Activated effector memory CD4-positive, alpha-beta T cell treated with Interleukin-2 at 50 U/mL for 16 hours (primary cell): ENCODE measurements at places on chromosomes 5 and 9.

DNA sequence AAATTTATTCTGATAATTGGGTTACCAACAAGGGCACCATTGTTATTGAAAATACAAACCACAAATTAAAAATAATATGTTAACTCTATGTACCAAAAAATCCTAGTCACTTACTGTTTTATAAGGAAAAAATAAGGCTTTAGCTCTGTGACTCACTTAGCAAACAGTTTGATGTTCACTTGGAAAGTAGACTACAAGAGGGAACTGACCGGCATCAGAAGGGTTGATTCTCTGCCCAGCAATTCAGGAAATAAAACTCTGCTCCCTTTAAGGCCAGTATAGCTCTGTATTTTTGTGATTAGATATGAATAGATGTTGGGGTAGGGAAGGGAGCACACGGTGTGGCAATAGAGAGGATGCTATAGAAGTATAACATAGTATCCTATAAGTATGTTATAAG is 671.3 kb downstream of the LRRC70 start:
- DNase-seq: no peak

DNA sequence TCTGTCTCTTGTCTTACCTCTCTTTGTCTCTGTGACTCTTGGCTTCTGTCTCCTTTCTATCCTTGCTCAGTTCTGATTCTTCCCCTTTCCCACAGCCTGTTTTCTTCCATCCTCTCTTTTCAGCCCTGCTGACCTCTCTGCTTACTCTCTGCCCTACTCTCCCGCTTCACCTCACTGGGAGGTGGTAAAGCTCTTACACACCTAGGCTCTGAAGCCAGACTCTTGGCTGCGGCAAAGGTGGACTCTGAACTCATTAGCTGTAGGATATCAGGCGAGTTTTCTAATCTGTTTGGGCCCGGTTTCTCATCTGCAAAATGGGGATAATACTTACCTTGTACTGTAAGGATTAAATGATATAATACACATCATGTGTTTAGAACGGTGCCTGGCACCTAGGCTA is 11.1 kb downstream of the PCDH1 start:
- no peak for DNase-seq

- DNase-seq: no peak
Observed at GRCh38 chr9:124394167-124394566, 21.1 kb downstream of the PSMB7 start.

- no peak for DNase-seq
Observed at GRCh38 chr5:7330256-7330655, 65.7 kb upstream of the ADCY2 start.

DNA sequence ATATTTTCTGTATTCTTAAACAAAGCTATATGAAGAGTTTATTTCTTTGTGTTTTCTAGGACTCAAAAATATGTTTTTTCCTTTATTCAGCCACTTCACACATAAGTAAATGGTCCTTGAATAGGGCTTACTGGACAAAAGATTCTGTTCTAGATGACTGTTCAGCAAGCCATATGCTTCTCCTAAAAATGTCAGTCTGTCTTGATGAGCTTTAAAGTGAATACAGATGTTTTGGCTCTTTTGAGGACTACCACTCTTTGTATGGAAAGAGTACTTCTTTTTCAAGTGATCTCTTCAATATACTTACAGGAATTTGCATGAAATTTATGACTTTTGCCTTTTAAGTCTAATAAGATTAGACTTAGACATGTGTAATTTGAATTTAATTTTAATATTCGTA is 8.4 kb downstream of the NDUFS4 start:
- no peak for DNase-seq

DNA sequence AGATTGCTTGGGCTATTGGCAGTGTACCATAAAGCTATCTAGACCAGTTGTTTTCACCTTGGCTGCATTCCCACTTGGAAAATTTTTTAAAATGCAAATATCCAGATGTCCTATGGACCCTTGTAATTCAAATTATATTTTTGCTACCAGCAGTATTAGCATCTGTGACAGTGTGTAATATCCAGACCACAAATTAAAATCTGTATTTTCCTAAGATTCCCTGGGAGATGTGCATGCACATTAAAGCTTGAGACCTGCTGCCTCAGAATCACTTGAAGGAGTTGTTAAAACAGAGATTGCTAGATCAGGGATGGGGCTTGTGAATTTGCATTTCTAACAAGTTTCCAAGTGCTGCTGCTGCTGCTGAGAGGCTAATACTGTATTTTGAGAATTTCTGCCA is 381.2 kb upstream of the PDE4D start:
- DNase-seq: no peak

GRCh38 chr9:88287972-88288371 is 100.3 kb upstream of the SPIN1 start:
- DNase-seq: no peak

DNA sequence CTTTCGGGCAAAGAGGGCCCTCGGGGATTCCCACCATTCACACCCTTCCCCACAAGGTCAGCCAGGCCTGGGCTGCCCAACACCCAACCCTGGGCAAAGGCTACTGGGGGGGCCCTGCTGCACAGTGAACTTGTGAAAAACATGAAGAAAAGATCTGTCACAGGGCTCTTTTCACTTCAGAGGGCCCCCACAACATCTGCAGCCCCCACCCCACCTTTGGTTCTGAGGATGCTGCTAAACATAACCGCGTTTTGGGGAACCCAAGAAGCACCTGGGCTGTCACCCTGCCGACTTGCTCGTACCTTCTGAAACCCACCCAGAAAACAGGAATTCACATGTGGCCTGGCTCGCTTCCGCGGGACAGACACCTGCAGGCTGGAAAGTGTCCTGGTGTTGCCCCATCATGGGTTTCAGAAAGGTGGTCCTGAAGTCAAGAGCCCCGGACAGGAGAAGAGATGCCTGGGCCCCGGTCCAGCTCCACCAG is 29.3 kb downstream of the B4GALT1 start:
- DNase-seq: no peak

DNA sequence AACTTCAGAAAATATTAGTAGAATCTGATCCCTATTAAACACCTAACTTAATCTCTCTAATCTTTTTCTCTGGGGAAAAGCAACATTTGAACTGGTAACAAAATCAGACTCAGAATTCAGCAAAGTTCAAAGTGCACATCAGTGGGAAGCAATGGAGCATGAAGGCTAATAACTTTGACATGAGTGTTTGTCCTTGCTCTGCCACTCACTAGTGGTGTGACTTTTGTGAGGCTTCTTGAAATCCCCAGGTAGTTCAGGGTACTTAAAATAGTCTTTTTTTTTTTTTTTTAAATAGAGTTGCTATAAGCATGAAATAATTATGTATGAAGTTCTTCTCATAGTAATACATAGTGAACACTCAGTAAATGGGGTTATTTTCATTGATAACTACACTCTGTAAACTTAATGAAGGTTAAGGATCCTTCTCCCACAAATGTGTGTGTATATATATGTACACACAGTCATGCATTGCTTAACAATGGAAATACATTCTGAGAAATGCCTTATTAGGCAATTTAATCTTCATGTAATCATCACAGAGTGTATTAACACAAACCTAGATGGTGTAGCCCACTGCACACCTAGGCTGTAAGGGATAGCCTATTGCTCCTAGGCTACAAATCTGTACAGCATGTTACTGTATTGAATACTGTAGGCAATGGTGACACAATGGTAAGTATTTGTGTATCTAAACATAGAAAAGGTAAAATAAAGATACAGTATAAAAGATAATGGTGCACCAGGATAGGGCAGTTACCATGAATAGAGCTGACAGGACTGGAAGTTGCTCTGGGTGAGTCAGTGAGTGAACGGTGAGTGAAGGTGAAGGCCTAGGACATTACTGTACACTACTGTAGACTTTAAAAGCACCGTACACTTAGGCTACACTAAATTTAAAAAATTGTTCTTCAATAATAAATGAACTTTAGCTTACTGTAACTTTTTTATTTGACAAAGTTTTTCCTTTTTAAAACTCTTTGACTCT is 73.3 kb upstream of the HMHB1 start:
- no peak for DNase-seq

- DNase-seq: no peak
Observed at GRCh38 chr5:148179234-148179824, 11.0 kb downstream of the SPINK14 start.

- DNase-seq: no peak
Observed at GRCh38 chr5:160660132-160660531, 191.9 kb downstream of the ATP10B start.

- no peak for DNase-seq
Observed at GRCh38 chr9:122370869-122371755, at the start of gene PTGS1. Gene PTGS1, plus strand, starts transcription at chr9:122371024. Its CDS starts 61 bp downstream, at chr9:122371085.

- DNase-seq: peak; percentile 8
Observed at GRCh38 chr5:142014911-142015584, 2.2 kb upstream of the GNPDA1 start.

GRCh38 chr5:44361342-44362001 is 27.7 kb downstream of the FGF10 start:
- DNase-seq: no peak

DNA sequence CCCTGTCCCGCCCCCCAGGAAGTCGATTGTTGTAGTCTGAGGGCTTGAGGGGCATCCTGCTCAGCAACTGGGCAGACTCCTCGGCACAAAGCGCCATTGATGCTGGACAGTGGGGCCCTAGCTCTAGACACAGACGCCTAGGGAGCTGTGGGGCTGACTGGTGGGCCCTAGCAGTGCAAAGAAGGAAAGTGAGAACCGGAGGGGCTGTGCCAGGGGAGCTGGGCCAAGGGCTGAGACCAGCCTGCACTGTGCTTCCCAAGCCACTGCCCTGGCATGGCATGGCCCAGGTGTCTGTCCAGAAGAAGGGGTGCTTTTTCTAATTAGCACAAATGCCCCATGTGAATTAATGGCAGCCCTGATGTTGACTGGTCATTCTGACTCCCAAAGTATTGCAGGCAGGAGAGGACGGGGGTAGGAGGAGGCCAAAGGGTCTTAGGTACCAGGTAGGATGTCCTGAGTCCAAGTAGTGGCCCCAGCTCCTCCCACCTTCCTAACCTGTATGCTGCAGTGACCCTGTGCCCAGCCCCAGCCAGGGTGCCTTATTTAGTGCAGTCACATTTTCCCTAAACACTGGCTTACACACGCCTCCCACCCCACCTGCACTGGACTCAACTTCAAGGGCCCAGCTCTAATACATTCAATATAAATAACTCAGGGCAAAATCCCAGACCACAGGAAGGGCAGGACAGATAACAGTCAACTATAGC is 15.9 kb downstream of the TCF7 start:
- DNase-seq: no peak

GRCh38 chr9:34405719-34406118 is 29.0 kb upstream of the MYORG start:
- no peak for DNase-seq

DNA sequence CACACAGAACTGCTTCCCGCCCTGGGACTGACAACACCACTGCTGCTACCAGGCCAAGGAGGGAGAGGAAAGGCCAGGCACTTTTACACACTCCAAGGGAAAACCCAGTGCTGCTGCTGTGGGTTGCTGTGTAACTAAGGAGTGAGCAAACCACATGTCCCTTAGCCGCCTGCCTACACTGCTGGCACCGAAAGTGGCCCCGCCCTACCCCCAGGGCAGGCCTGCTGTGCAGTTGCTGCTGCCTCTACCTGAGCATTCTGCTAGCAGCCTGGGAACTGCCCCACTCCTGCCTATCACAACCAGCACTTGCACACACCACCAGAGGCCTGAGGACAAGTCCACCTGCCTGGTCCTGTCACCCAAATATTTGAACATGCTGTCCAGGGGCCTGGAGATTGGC is 740.9 kb downstream of the DTWD2 start:
- no peak for DNase-seq

GRCh38 chr5:112534067-112534583 is 115.0 kb upstream of the EPB41L4A start:
- no peak for DNase-seq

DNA sequence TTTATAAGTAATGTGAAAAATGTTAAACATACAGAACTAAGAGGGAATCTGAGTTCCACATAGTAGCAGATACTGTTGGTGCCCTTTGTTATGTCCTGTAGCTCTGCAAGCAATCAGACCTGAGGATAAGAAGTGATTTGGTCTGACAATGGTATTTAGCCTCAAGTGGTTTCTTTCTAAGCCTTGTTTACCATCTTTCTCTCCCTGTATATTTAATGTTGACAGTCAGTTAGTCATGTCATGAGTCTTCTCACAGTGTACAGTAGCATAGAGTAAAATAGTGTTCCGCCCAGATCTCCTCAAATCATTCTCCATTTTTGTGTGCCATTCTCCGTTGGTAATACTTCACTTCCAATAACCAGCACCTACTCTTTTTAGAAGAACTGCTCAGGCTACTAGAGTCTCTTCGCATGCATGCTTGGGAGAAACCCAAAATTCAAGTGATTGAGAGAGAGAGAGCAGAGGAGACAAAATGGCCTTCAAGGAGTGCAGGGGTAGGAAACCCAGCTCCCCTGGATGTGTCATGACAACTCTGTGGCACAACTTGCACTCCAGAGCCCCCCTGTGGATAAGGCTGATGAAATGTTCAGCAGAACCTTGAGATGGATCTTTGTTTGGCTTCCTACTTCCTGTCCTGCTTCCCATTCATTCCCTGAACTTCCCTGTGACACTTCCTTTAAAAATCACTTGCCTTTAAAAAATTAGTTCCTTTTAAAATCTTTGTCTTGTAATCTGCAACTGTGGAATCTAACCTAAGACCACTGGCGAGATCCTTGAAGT is 129.2 kb upstream of the FST start:
- no peak for DNase-seq

GRCh38 chr5:161382685-161383084 is 163.8 kb downstream of the GABRB2 start:
- DNase-seq: no peak

DNA sequence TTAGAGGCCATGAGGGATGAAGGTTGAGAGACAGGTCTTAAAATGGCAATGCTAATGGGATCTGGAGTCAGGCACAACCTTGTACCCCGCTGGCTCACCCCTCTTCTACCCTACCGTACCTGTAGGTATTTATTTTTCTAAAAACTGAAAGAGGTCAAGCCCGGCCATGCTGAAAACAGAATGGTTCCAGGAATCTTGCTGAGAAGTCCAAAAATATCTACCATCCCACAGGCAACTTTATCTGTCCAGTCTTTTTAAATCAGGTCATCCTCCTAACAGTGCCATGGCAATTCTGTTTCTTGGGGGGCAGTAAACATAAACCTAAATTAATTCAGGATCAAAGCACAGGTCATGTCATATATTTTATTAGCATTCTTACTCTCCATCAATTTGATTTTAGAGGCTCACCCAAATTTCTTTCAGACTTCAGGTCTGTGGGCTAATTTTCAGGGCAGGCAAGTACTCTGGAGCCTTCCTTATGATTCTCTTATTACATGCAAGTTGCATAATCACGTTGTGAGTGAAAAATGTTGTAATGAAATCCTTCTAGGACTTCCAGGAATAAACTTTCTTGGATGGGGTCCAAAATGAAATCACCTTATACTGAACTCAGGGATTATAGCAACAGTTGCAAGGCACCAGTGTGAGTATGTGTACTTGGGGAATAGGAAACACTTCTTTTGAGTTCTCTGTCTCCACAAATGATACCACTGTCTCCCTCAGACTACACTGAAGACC is 102.7 kb upstream of the NREP start:
- no peak for DNase-seq
